ENCODE measurements at places on chromosomes 12 and 14.

DNA sequence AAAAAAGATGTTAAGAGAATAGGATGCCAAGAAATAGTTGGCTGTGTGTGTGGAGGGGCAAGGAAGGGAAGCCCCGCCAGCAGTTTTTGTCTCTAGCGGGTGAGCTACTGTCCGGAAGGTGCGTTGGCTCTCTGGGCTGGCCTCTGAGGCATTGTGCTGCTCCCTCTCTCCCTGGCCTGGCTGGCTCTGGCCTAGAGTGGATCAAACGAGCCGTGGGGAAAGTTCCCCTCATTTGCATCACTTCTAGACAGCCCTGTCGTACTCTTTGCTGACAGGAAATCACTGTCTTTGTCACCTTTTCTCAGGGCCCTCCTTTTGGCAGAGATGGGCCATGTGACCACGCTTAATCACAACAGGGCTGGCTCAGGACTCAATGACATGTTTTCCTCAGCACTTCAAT is 236.1 kb upstream of the NPAS3 start:
- DNase-seq = no peak

GRCh38 chr12:112900298-112901145 is 6.2 kb upstream of the OAS1 start:
- peak; percentile 39 for DNase-seq

DNA sequence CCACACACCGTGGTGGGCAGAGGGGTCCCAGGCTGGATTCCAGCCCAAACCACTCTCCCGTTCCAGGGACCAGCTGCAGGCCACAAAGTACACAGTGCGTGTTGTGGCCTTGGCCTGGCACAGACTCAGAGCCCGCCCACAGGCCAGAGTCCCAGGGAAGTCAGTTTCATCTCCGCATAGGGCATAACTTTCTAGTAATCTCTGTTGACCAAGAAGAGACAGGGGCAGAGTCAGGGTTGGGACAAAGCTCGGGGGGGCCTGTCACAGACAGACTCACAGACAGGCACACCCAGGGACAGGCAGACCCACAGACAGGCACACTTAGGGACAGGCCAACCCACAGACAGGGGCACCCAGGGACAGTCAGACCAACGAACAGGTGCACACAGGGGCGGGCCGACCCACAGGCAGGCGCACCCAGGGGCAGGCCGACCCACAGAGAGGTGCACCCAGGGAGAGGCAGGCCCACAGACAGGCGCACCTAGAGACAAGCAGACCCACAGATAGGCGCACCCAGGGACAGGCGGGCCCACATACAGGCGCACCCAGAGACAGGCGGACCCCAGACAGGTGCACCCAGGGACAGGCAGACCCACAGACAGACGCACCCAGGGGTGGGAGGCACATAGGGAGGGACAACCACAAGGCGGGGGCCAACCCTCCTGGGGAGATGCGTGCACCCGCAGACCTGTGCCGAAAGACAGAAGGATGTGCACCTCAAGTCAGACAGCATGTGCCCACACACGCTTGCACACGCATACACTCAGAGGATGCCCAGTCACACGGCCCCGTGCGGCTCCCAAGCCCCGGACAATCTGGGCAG is 323.3 kb upstream of the RTL1 start:
- DNase-seq = no peak

- DNase-seq = no peak
These were observed 23.2 kb upstream of the PARP11 start for GRCh38 chr12:3896356-3896755.

GRCh38 chr12:98745578-98746391 is 100.7 kb downstream of the APAF1 start:
- DNase-seq = peak; percentile 37

DNA sequence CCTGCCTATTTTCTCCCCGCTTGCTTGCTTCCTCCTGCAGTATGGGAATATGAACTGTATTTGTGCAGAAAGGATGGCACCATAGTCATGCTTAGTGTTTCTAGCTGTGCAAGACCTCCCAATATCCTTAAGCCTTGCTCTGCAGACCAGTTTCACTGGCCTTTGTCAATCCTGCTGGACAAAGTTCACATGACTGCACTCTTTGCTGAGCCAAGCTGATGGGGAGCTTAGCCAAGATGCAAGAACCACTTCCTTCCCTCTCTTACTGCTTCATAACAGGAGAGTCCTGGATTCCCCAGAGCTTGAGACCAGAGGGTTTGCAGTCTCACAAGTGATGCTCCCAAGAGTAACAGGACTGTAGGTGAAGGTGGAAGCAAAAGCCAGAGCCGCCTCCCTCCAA is 3.8 kb downstream of the ASIC1 start:
- no peak for DNase-seq

GRCh38 chr12:6122201-6122600 is 2.3 kb downstream of the VWF start:
- DNase-seq = no peak

GRCh38 chr14:41419709-41420108 is 187.0 kb upstream of the LRFN5 start:
- no peak for DNase-seq

- peak; percentile 64 for DNase-seq
These were observed 243.5 kb upstream of the CAND1 start for GRCh38 chr12:67025543-67026114.

DNA sequence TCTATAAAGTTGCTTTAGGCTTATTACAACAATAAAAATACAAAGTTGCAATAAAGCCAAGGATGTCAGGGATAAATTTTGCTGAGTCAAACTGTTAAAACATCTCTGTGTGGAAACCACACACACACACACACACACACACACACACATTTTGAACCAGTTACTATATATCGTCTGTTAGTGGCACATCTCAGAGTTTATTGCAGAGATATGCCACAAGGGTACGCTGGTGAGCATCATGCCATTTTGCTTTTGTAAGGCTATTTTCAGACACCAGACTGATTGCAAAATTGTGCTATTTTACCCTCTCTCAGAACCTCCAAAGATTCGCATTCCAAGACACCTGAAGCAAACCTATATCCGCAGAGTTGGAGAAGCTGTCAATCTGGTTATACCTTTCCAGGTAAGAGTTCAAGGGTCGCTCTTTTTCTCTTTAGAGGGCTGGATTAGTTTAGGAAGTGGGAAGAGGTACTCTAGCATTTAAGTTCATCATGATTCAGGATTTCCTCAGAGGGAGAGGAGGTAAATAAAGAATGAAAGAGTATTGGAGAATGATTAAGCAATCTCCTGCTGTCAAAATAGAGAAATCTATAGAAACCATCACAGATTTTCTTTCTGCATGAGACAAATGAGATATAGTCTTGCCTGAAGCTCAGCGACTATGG is 27.3 kb upstream of the CHPT1 start:
- peak; percentile 26 for DNase-seq

- no peak for DNase-seq
These were observed 583.5 kb upstream of the TBX3 start for GRCh38 chr12:115267464-115267863.

DNA sequence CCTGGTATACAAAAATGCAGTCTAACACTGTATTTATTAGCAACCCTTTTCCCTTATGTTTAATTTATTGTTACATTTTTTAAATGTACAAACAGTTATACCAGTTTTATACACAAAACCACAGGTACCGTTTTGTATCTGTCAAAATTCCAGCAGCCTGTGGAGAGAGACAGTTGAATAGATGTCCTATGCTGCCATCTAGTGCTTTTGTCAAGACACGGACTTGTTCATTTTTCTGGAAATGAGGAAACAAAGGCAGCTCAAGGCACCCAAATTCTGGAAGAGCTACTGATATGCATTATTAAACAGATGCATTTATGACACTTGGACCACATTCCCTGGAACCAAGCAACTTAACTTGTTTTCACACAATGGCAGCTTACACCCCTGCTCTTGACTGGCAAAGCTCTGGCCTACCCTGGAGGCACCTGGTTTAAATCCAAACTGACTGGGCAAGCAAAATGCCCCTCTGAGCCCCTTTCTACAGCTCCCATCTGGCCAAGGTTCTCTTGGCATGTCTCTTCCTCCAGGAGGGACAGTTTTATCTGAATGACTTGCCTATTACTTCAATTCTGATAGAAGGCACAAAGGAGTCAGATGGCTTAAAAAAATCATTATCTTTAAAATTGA is 286.9 kb upstream of the PRKD1 start:
- DNase-seq = peak; percentile 2

- DNase-seq = no peak
These were observed 60.3 kb upstream of the TBPL2 start for GRCh38 chr14:55500708-55501107.

DNA sequence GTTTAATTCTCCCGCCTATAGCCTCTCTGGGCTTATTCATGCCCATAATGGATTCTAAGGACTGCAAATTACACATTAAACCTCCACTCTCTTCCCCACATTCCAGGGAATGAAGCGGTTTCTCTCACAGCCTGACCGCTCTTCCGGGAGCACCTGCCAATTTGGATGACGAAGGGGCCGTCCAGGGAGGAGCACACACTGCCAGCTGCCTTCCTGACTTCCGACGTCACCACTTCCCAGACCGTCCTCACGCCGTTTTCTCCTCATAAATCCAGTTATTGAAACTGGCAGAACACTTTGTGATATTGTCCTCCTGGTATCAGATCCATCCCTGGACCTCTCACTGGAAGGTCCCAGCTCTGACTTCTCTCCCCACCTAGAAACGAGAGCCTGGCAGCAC is 87.6 kb downstream of the GCH1 start:
- DNase-seq = no peak

- no peak for DNase-seq
These were observed 1.5 kb downstream of the CHD4 start for GRCh38 chr12:6605421-6606330.

GRCh38 chr12:8904665-8905064 is 9.6 kb upstream of the PHC1 start:
- no peak for DNase-seq

DNA sequence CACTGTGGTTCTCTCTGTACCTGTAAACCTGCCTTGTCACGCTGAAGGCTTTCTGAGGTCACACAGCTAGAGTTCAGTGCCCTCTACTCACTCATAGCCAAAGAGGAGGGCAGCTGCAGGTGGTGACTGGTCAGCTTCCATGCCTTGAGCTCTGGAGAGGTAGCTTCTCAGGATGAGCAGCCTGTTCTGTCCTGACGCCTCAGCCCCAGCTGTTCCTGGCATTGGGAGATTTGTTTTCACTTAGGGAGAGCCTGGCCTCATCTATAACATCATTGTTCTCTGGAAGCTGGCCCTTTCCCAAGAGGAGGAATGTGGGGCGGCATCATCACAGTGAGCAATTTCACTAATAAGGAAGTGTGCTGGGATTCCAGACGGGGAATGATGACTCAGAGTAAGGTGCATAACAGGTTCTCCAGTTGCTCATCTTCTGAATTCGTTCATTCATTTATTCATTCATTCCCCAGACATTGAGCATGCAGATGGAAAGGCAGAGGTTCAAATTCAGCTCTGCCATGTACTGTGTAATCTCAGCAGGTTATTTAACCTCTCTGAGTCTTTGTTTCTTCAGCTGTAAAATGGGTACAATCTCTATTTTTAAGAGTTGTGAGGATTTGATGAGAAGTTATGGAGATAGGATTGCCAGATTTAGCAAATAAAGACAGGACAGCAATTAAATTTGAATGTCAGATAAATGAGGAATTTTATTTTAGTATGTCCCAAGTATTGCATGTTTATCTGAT is 255.8 kb upstream of the CRY1 start:
- DNase-seq = no peak

GRCh38 chr14:66503532-66503931 is 4.4 kb upstream of the GPHN start:
- DNase-seq = no peak

GRCh38 chr14:35985474-35986218 is 159.5 kb downstream of the BRMS1L start:
- no peak for DNase-seq

GRCh38 chr12:89237763-89238162 is 114.5 kb downstream of the DUSP6 start:
- no peak for DNase-seq

- peak; percentile 14 for DNase-seq
These were observed at the start of gene PAH for GRCh38 chr12:102917026-102917787. Gene PAH, minus strand, starts transcription at chr12:102917244. Its CDS starts 114 bp downstream, at chr12:102917130.

DNA sequence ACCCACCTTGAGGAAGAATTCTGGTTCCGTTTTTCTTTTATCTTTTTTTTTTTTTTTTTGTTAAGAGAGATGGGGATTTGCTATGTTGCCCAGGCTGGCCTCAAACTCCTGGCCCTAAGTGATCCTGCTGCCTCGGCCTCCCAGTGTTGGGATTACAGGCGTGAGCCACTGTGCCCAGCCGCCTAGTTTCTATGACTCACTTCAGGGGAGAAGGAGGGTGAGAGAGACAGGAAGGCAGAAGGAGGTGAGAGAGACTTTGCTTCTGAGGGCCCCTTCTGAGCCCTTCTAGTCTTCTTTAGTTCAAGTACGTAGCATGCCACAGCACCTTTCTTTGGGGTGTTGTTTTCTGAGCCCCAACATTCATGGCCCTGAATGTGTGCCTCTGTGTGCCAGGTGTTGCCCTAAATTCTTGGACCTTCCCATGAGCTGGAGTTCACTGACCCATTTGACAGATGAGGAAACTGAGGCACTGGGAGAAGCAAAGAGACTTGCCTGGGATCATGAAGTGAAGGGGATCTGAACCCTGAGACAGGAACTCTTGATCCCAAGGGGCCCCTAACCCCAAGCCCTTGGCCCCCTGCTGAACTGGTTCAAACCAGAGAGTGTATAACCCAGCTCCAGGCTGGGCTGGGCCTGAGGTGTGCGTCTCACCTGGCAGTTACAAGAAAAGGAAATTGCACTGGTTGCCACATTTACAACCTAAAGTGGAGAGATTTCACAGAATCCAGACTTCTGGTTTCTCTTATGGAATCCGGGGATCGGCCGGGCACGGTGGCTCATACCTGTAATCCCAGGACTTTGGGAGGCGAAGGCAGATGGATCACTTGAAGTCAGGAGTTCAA is 20.8 kb downstream of the SH2B3 start:
- DNase-seq = no peak

DNA sequence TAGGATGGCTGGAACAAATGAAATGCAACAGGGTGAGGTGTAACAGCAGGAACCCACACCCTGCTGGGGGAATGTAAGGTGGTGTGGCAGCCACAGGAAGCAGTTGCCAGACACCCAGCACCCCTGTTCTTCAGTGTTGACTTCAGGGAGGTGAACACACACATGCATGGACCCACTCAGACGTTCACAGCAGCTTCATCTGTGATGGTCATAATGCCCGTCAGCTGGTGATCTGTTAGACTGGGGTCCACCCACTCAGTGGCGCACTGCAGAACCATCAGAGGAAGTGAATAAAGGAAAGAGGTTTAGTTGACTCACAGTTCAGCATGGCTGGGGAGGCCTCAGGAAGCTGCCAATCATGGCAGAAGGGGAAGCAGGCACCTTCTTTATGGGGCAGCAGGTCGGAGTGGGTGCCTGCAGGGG is 22.7 kb upstream of the TEX22 start:
- DNase-seq = peak; percentile 66

- DNase-seq = no peak
These were observed 28.6 kb upstream of the PPM1H start for GRCh38 chr12:62963486-62964041.

DNA sequence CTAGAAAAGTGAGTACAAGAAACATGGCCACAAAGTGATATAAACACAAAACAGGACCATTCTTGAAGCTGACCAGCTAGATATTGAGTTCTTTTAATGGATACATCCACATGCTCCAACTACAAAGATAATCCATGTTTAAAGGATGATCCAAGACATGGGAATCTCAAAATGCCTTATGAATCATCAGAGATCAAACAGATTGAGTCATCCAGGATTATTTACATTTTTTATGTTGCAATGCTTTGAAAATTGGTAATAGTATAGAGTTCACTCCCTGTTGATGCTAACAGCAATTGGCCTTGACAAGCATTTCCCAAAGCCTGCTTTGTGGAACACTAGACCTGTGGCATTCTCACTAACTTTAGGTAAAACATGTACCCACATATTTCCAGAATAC is 293.0 kb upstream of the TBX3 start:
- no peak for DNase-seq

- DNase-seq = no peak
These were observed 367.3 kb downstream of the C12orf50 start for GRCh38 chr12:87661786-87662377.
